Natural killer cell (primary cell): ENCODE measurements at places on chromosomes 16 and 17. TPM values are rescaled to one million over a fixed set of nuclear protein-coding genes. Genes with fewer than 3 reads are reported as not detected.

- no peak for DNase-seq
- no peaks in the 10 kb centered on the region for H3K27me3 ChIP-seq
- no peaks in the 10 kb centered on the region for H3K36me3 ChIP-seq
- H3K4me1 ChIP-seq, result no peaks in the 10 kb centered on the region
Observed at GRCh38 chr17:60159479-60159866, 9.7 kb downstream of the CA4 start.

- peaks cover 13% of the 10 kb centered on the region for H3K4me1 ChIP-seq
- no peak overlapping the region for H3K27ac ChIP-seq
- no peaks in the 10 kb centered on the region for H3K36me3 ChIP-seq
Observed at GRCh38 chr17:70173681-70174080, 4.3 kb downstream of the KCNJ2 start.

GRCh38 chr17:73459980-73460379 lies 148.2 kb upstream of the CDC42EP4 start:
- H3K4me1 ChIP-seq, result no peaks in the 10 kb centered on the region
- H3K4me3 ChIP-seq, result no peak overlapping the region
- no peaks in the 10 kb centered on the region for H3K36me3 ChIP-seq
- no peak for DNase-seq
- no peaks in the 10 kb centered on the region for H3K27me3 ChIP-seq

- no peak overlapping the region for H3K4me3 ChIP-seq
- H3K27me3 ChIP-seq, result no peaks in the 10 kb centered on the region
- no peak for DNase-seq
- no peak overlapping the region for H3K27ac ChIP-seq
- H3K4me1 ChIP-seq, result no peaks in the 10 kb centered on the region
- no peaks in the 10 kb centered on the region for H3K36me3 ChIP-seq
Observed at GRCh38 chr16:84911486-84912216, 91.9 kb downstream of the CRISPLD2 start.

NUP88 gene
- total RNA-seq, result 136 TPM

NOS2 gene
- total RNA-seq, result 0.20 TPM

OTOA gene
- total RNA-seq, result 0.14 TPM
